ENCODE measurements at places on chromosomes 3 and 15.

- no peak for DNase-seq
These were observed 59.6 kb upstream of the PPARG start for GRCh38 chr3:12229146-12229851.

DNA sequence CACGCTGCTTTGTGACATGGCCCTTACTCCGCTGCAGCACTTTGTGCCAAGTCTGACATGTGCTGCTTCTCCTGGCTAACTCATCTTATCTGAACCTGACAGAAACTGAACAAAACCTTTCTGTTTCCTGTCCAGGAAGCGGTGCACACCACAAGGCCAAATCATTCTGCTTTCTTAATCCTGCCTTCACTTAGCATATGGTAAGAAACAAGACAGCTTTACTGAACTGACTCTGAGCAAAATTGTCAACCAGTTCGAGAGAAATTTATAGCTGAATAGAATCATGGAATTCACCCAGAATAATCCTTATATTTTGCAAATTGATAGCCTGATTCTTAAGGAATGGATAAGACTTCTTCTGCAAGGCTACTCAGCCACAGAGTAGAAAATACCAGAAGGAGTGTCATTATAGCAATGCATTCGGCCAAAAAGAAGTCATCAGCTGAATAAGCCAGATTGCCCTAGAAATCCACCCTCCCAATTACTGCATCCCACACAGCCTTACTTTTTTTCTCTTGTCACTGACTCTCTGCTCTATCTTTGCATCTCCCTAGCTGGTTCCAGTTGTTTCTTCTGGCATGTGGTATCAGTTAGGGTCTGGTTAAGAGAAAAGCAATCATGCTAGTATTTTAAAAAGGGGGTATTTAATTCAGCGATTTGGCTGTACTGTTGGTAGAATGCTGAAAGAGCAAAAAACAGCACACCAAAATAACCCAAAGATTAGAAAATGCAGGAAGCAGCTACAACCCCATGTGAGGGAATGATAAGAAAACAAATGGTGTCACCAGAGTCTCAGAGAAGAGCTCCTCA lies 41.6 kb upstream of the STRIT1 start:
- no peak for DNase-seq

- DNase-seq = no peak
These were observed 12.2 kb upstream of the CACNA1D start for GRCh38 chr3:53482227-53482626.

DNA sequence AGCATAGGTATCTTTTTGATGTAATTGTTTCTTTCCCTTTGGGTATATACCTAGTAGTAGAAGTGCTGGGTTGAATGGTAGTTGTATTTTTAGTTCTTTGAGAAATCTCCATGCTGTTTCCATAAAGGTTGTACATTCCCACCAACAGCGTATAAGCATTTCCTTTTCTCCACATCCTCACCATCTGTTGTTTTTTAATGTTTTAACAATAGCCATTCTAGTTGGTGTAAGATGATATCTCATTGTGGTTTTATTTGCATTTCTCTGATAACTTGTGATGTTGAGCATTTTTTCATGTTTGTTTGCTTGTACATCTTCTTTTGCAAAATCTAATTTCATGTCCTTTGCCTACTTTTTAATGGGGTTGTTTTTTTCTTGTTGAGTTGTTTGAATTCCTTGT lies 80.0 kb upstream of the TMC3 start:
- no peak for DNase-seq

DNA sequence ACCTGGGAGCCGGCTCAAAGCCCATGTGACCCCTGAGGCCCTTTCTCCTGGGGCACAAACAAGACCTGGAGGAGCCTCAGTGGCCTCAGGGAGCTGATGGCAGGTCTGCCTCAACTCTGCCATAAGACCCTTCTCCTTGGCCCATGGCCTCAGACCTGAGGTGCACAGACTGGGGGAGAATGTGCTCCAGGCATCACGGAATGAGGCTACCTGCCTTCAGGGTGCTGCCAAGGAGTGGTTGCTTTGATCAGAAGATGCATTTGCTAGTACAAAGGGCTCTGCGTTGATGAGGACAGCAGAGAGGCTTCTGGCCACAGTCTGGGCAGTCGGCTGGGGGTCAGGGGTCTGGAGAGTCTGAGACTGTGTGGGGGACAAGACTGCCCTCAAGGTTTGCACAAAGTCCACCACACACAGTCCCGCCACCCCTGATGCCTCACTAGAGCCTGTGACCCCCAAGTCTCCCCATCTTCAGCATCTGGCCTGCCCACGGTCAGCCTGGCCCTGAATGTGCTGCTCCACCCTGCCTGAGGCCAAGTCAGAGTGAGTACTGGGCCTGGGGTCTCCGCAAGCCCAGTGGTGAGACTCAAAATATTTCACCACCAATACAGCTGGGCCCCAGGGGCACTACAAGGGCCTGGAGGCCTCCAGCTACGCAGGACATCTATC lies 26.6 kb downstream of the ALDH1L1 start:
- DNase-seq = no peak
